ENCODE measurements at places on chromosomes 3 and 15.

- no peak for DNase-seq
Measured at GRCh38 chr3:87949189-87949878, 109.5 kb downstream of the CGGBP1 start.

DNA sequence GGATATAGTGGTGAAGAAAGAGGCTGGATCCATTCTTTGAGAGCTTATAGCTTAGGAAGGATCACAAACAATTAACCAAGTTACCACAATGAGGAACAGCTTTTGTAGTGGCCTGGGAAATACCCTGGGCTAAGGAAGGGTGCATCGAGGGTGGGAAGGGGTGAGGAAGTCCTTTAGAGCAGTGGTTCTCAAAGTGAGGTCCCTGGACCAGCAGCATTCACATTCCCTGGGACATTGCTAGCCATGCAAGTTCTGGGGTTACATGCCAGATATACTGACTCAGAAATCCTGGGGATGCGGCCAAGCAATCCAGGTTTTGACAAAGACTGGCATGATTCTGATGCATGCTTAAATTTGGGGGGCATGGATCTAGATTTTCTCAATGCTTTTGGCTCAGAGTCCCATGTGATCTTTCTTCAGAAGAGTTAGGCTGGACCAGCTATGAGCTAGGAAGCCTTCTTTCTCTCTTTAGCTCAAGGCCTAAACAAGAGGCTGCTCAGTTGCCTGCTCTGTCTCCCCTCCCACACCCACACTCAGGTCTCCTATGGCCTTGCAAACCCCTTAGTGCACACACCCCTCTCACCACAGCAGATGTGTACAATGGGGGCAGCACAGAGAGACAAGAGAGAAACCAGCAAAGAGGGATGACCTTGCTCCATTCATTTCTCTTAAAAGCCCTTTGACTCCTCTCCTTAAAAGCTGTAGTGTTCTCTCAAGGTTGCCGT is 1.8 kb upstream of the CCR1 start:
- DNase-seq: no peak

DNA sequence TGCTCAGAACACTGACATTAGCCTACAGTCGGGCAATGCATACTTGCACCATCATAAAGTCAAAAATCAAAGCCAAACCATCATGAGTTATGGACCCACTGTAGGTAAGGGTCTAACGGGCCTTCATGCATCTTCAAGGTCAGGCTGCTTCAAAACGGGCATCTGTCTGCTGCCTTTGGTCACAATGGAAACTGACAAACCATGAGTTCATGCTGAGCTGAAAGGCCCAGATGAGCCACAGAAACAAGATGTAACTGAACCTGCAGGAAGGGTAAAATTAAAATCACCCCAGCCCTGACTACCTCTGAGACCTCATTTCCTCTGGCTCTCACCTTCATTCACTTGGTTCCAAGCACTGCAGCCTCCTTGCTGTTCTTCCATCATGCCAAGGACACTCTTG is 143.8 kb downstream of the ERC2 start:
- no peak for DNase-seq

DNA sequence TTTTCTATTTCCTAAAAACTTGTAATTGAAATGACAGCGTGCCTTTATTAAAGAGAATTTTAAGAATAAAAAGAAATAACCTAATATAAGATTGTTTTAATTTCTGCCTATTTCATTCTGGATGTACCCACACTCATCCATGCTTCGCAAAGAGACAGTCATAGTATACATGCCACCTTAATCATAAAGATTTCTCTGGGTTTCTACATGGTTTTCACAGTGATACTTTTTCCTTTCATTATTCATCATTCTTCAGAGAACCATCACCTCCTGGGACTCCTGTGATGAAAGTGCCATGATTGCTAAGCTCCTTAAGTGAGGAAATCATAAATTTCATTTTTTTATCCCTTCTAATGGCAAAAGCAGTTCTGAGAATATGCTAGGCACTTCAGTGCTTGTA is 4.3 kb upstream of the CCR8 start:
- DNase-seq: no peak

- no peak for DNase-seq
Measured at GRCh38 chr3:120608506-120608905, 12.4 kb downstream of the NDUFB4 start.

DNA sequence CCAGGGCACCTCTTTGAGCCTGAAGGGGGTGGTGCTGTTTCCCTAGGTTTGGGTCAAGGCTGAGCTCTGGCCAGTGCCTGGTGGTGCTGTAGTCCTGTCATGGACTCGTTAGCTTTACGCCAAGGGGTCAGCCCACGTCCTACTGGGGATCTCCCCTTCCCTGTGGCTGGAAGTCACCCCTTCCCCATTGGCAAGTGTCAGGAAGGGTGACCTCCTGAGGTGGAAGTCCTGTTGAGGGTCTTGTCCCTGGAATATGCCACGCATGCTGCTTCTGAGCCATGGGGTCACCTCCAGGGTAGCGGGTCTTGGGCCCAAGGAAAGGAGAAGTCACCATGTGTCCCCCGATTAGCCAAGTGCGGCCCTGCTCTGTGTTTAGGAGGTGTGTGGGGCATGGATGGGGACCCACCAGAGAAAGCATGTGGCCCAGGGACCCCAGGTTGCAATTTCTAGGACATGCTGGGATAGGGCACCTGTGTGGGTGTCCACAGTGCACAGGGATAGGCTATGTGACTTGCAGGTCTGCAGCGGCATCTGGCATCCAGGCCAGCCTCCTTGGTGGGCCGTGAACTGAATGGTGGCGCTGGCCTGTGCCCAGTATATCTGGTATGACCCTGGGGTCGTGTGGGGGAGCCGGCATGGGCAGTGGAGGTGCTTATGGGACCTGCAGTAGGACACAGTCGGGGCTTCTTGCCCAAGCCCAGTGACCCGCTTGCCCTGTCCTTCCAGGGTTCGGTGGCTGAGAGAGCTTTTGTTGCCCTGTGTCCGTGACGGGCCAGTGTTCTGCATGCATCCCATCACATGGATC is 226.7 kb downstream of the SNRPN start:
- DNase-seq: peak; percentile 28

- no peak for DNase-seq
Measured at GRCh38 chr3:4408958-4409357, 58.1 kb downstream of the SUMF1 start.

DNA sequence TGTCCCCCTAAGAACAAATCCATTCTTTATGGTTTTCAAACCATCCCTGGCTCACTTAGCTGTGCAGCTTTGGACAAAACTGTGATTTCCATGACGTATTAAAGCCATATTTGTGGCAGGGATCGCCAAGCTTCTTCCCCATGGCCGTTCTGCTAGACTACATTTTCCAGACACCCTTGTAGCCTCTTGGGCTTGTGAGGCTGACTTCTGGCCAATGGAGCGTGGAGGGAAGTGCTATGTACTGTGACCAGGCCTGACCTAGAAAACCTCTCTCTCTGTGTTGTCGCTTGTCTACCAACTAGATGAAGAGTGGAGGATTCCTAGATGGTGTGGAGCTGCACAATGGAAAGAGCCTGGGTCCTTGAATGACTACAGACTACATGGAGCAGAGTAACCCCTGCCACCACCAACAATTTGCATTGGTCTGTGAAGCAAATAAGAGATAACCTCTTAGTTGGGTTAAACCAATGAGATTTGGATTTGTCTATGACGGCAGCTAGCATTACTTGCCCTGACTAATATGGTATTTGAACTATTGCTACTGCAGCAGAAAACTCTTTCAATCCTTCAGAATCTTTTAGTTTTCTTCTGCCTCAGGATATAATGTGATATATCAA is 22.1 kb upstream of the MGLL start:
- no peak for DNase-seq

DNA sequence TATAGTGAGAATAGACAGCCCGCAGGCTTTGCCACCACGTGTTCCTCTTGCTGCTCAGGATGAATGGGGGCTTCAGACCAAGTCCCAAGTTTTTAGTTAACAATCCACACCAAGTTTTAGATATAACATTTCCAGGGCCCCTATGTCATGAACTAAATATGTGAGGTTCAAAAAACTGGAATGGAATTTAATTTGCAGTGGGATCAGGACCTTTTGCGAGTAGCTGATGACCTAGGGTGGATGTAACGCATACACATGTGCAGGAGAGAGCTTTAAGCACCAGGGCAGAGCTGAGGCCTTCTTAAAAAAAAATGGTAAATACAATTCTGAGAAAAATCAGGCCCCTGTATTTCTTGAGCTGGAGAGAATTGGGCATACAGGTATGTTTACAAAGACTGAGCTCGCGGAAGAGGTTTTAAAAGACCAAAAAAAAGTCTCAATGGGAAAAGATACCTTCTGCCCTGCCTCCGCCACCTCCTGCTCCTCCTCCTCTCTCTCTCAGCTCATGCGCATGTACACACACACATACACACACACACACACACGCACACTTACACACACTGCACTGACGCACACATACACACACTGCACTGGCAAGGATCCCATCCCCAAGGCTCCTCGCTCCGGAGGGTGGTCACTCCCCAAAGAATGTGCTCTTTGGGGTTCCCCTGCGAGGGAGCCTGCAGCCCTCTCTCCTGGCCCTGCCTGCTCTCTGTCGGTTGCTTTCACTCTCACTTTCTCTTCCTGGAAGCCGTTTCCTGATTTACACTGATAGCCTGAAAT is 48.2 kb upstream of the IGF1R start:
- DNase-seq: peak; percentile 71

All from activated CD8-positive, alpha-beta memory T cell treated with anti-CD3 and anti-CD28 coated beads, Interleukin-2, amount 50 U/mL, for 48 hours (primary cell).